ENCODE measurements at places on chromosomes 7 and 10. TPM values are rescaled to one million over a fixed set of nuclear protein-coding genes. Genes with fewer than 3 reads are reported as not detected.

- no peak for DNase-seq
Measured at GRCh38 chr7:41825927-41826480, 123.1 kb upstream of the INHBA start.

GRCh38 chr10:16386855-16387254 lies 50.0 kb upstream of the PTER start:
- DNase-seq, result no peak

- no peak for DNase-seq
Measured at GRCh38 chr7:154675560-154675959, 327.4 kb downstream of the PAXIP1 start.

GRCh38 chr7:130364451-130364850 lies 15.8 kb upstream of the CPA1 start:
- DNase-seq, result no peak

GRCh38 chr10:44300666-44301649 lies 83.9 kb downstream of the CXCL12 start:
- no peak for DNase-seq

Gene RBP3
- polyA plus RNA-seq, result 0.07 TPM

GRCh38 chr10:33661580-33662336 lies 327.3 kb upstream of the NRP1 start:
- DNase-seq, result no peak

DNA sequence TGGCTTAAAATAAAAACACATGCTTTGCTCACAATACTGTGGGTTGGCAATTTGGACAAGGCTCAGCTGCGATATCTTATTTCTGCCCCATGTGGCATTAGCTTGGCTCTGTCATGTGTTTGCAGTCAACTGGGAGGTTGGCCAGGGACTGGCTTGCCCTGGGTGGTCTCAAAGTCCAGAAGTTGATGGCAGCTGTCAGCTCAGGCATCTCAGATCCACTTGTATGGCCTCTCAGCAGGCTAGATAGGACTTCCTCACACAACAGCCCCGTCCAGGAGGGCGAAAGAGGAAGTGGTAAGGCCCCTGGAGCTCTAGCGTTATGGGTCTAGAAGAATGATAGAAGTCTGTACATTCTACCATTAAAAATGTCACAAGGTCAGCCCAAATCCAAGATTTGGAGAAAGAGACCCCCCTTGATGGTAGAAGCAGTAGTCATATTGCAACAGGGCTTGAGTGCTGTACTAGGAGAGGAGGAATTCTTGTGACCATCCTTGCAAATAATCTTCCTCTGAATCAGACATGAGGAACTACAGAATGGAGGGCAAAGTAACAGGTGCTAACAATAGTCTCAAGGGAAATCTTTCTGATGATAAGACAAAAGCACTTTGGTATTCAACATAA lies 166.2 kb downstream of the FAM107B start:
- no peak for DNase-seq

GRCh38 chr10:79176949-79177602 lies 108.3 kb downstream of the ZMIZ1 start:
- no peak for DNase-seq

Gene RASA4B
- polyA plus RNA-seq, result 4.7 TPM

Gene IDE
- polyA plus RNA-seq, result 25.3 TPM

- DNase-seq, result no peak
Measured at GRCh38 chr10:35335133-35336083, 901 bp upstream of the CCNY start.

Gene PPP1R17
- not detected for polyA plus RNA-seq

Data from renal cortex interstitium (tissue), 15 donors.